Umbilical cord (tissue), 2 donors: ENCODE measurements at places on chromosomes 11 and 22. TPM values are rescaled to one million over a fixed set of nuclear protein-coding genes. Genes with fewer than 3 reads are reported as not detected.

Gene TMEM86A
- 4.3 TPM for total RNA-seq

Gene STK33
- total RNA-seq: 17.8 TPM

DNA sequence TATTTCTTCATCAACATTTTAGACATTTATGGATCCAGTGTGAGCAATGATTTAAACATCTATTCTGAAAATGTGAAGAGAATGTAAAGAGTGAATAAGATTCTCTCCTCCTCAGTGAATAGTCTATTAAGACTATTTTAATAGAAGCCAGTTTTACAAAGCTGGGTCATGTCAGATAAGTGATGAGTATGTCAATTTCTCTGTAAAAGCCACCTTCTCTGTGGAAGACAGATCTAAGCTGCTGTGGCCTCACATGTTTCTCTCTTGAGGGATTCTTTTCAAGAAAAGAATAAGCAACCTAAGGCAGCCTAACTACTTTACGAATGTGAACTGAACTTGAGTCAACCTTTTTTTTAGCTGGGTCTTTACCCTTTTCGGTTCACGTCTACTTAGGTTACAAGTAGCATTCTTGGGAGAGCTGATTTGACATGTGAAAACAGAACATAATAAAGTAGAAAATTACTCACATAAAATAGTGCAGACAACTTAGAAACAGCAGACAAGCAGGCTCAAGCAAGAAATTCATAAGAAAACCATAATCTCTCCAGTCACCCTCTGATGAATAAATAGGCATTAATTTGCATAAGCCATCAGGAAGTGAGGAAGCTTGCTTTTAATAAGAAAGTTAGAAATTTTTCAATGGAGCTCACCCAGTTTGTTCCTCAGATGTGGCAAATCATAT is 9.9 kb downstream of the CTSC start:
- DNase-seq: no peak

- peak; percentile 14 for DNase-seq
Measured at GRCh38 chr11:117366248-117366647, 38.6 kb downstream of the CEP164 start.
